Activated CD8-positive, alpha-beta T cell treated with anti-CD3 and anti-CD28 coated beads for 36 hours (primary cell): ENCODE measurements at places on chromosomes 7 and 10. TPM values are rescaled to one million over a fixed set of nuclear protein-coding genes. Genes with fewer than 3 reads are reported as not detected.
A peak's percentile ranks its signal among the peaks of the same experiment; 100 is the strongest.

- peaks cover 8% of the 10 kb centered on the region for H3K4me1 ChIP-seq
- H3K27me3 ChIP-seq: peaks cover 13% of the 10 kb centered on the region
- no peaks in the 10 kb centered on the region for H3K36me3 ChIP-seq
Observed at GRCh38 chr10:77223526-77224460, 413.8 kb downstream of the KCNMA1 start.

- H3K27me3 ChIP-seq: peaks cover 2% of the 10 kb centered on the region
- peak within 1 kb of the TSS; percentile 74 for H3K27ac ChIP-seq
- no peaks in the 10 kb centered on the region for H3K36me3 ChIP-seq
- DNase-seq: peak; percentile 97
- peaks cover 47% of the 10 kb centered on the region for H3K4me1 ChIP-seq
- H3K4me3 ChIP-seq: peak within 1 kb of the TSS; percentile 79
Observed at GRCh38 chr7:2403014-2403717, at the start of gene CHST12. TSS of gene CHST12 (plus strand) at chr7:2403611. CDS start at chr7:2432640, 29,029 bp downstream.

DNA sequence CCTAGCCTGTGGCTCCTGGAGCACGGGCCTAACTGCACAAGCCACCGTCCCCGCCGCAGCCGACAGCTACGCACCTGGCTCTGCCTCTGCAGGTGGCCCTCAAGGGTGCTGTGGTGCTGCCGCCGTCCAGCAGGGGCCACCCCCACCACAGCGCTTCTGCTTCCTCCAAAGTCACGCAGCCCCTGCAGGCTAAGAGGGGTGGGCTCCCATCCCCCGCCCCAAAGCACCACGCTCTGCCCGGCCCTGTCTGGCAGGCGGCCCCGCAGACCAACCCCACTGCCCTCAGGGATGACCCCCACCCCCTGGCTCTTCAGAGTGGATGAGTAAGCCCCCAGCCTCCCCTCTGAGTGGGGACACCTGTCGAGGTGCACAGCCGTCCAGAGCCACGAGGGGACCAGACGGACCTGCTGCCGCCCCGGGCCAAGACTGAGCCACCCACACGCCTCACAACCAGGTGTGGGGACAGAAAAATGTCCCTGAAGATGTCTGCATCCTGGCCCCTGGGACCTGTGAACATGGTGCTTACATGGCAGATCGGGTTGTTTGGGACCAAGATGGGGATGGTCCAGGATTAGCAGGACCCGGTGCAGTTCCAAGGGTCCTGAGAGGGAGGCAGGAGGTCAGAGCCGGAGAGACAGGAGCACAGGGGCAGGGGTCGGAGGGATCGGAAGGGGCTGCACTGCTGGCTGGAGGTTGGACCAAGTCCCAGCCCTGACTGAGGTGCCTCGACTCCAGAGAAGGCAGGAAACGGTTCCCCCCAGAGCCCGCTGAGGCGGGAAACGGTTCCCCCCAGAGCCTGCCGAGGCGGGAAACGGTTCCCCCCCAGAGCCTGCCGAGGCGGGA lies 9.0 kb upstream of the ADAP1 start:
- H3K36me3 ChIP-seq: peaks cover 10% of the 10 kb centered on the region
- DNase-seq: peak; percentile 38
- H3K27ac ChIP-seq: peak overlapping the region; percentile 22

- peaks cover 28% of the 10 kb centered on the region for H3K36me3 ChIP-seq
- no peak overlapping the region for H3K27ac ChIP-seq
- no peak overlapping the region for H3K4me3 ChIP-seq
- no peak for DNase-seq
- peaks cover 41% of the 10 kb centered on the region for H3K4me1 ChIP-seq
- H3K27me3 ChIP-seq: no peaks in the 10 kb centered on the region
Observed at GRCh38 chr7:99098824-99099498, 44.9 kb downstream of the SMURF1 start.

- H3K27me3 ChIP-seq: peaks cover 29% of the 10 kb centered on the region
- H3K4me1 ChIP-seq: no peaks in the 10 kb centered on the region
- no peak overlapping the region for H3K27ac ChIP-seq
Observed at GRCh38 chr10:55631071-55631654, 729.9 kb downstream of the ZWINT start.

LBX1 gene
- total RNA-seq: not detected

GRCh38 chr10:124005991-124006392 lies 87.4 kb downstream of the CHST15 start:
- H3K27me3 ChIP-seq: no peaks in the 10 kb centered on the region
- H3K36me3 ChIP-seq: no peaks in the 10 kb centered on the region
- DNase-seq: no peak
- H3K4me3 ChIP-seq: no peak overlapping the region
- H3K27ac ChIP-seq: no peak overlapping the region
- H3K4me1 ChIP-seq: no peaks in the 10 kb centered on the region

TFPI2 gene
- not detected for total RNA-seq

- peaks cover 27% of the 10 kb centered on the region for H3K4me1 ChIP-seq
- H3K4me3 ChIP-seq: no peak overlapping the region
- peaks cover 1% of the 10 kb centered on the region for H3K27me3 ChIP-seq
- no peaks in the 10 kb centered on the region for H3K36me3 ChIP-seq
- no peak for DNase-seq
Observed at GRCh38 chr10:70562036-70562755, 40.3 kb downstream of the PRF1 start.

DNA sequence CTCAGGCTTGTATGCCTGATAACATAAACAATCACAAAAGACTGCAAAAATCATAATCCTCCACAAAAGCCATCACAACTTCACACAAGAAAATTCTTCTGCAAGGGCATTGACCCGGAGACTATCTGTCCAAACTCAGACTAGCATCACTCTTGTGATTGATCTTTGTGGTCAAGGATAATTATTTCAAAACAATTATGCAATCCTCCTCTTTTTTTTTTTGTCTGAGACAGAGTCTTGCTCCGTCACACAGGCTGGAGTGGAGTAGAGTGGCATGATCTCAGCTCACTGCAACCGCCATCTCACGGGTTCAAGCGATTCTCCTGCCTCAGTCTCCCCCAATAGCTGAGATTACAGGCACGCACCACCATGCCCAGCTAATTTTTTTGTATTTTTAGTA lies 22.2 kb downstream of the CDNF start:
- H3K27me3 ChIP-seq: no peaks in the 10 kb centered on the region
- H3K27ac ChIP-seq: no peak overlapping the region
- no peaks in the 10 kb centered on the region for H3K36me3 ChIP-seq
- peaks cover 20% of the 10 kb centered on the region for H3K4me1 ChIP-seq
- DNase-seq: no peak

DNA sequence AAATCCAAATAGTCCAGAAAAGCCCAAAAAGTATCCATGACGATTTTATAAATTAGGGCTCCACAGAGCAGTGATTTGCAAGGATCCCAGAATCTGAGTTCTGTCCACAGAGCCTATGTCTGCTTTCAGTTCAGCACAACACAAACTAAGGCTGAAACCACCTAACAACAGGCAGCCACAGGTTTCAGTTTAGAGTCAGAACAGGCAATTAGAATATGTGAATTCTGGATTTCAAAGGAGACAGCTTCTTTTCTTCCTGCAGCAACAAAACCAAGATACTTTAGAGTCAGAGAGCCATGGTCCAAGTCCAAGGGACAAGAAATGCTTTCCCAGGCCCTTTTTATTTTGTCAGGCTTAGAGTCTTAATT lies 23.6 kb downstream of the IFIT3 start:
- H3K36me3 ChIP-seq: no peaks in the 10 kb centered on the region
- peaks cover 17% of the 10 kb centered on the region for H3K4me1 ChIP-seq
- H3K4me3 ChIP-seq: no peak overlapping the region
- H3K27ac ChIP-seq: no peak overlapping the region

COL1A2 gene
- total RNA-seq: 0.56 TPM

GRCh38 chr7:88020953-88021665 lies 87.1 kb downstream of the ADAM22 start:
- no peak overlapping the region for H3K27ac ChIP-seq
- H3K4me3 ChIP-seq: no peak overlapping the region
- H3K4me1 ChIP-seq: no peaks in the 10 kb centered on the region
- no peak for DNase-seq
- H3K36me3 ChIP-seq: no peaks in the 10 kb centered on the region

DNA sequence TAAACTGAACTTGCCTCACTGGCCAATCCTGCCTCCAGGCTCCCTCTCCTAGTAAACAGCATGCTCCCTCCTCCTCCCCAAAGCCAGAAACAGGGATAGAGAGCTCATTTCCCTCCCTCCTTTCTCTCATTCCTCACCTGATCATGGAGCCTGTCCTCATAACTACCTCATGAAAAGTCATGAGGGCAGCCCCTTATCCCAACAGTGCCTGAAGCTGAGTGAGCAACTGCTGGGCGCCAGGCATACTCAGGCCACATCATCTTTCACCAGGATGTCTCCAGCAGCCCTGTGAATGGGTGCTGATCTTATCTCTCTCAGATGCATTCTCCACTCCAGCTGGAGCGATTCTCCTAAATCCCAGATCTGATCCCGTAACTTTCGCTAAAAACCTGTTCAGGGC lies 307.2 kb downstream of the PRPF18 start:
- DNase-seq: no peak
- H3K27ac ChIP-seq: no peak overlapping the region
- H3K36me3 ChIP-seq: no peaks in the 10 kb centered on the region
